ENCODE measurements at places on chromosomes 2 and 18.
A peak's percentile ranks its signal among the peaks of the same experiment; 100 is the strongest.

GRCh38 chr2:119402645-119403560, 28.8 kb upstream of the TMEM37 start:
- peak; percentile 66 for DNase-seq

- no peak for DNase-seq
These were observed 1.7 kb downstream of the ECEL1 start for GRCh38 chr2:232485757-232486557.

DNA sequence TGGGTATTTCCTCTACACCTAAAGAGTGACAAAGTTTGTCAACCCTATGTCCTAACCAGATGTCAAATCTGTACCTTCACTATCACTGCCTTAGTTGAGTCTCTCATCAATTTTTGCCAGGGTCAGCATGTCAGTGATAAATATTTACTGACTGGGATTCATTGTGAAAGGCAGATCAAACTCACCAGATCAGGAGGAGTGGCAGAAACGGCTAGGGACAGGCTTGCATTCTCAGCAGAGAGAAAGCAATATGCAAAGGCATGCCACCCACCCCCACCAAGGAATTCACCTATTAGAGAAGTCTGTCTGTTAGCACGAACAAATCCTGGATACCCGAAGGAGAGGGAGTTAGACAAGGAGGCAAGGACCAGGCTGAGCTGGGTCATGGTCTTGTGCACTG, 62.6 kb downstream of the PTPN2 start:
- no peak for DNase-seq

DNA sequence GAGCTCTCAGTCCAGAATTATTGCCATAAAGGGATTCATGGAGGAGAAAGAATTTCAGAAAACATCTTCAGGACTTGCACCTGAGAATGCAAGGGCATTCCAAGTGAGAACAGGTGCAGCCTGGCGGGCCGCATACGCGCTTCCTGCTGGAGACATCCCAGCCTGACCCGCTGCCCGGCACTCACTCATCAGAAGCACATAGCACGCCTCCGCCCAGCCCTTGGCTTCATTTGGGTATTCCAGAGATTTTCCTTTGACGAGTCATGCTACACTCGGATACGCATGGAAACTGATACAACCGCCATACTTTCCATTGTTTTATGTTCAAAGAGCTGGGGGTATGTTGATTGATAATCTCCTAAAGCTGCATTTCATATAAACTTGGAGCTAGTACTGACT, 228.0 kb upstream of the ID2 start:
- DNase-seq: no peak

GRCh38 chr2:796141-796985, 119.2 kb upstream of the TMEM18 start:
- no peak for DNase-seq

DNA sequence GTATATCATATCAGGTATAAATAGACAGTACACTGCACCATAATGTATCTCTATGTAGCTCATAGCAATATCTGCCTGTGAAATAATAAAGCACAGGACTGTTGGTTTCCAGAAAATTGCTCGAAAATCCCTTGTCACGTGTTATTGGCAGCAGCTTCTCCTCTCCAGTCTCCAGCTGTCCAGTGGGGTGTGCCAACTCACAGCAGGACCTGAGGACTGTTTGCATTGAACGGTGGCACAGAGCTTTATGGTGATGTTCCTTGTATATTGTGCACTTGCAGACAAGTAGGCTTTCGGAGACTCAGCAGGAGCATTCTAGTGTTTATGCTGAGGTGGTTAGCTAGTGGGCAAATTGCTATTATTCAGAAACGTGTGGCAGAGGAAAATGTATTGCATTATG, 182.2 kb upstream of the ATP5MC3 start:
- DNase-seq: no peak

DNA sequence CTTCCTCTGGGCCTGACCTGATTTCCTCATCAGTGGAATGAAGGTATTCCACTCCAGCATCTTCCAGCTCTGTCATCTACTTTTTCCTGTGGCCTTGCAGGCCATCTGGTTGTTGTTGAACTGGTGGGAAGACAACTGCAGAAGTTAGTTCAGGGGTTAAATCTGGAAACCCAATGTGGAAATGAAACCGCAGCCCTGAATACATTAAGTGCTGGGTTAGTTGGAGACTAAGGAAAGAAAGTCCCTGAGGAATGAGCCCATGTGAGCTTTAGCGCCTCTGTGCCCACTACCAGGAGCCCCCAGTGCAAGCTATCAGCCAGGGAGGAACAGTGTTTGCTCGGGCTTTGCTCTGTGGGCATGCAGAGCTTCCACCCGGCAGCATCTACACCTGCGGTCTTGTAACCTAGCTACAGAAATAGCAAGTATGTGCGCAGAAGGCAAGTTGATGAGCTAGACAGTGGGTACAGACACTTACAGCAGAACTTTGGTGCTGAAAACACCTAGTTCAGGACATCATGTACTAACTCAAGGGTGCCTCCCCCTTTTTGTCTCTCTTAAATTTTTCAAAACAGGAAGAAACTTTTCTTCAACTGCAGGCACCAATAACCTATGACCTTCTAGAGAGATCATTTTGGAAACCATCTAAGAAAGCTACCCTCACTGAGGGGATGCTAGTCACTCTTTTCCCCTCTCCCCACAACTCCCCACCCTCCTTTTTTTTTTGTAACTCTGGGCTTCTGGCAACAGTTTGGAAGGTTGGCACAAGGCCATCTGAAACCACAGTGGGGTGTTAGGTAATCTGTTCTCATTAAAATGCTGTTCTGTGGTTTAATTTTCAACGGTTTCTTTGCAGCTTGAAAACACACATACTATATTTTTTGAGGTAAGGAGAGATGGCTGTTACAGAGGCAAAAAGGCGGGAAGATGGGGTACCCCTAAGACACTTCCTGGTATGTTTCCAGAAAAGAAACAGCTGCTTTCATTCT, 18.3 kb upstream of the CXCR4 start:
- DNase-seq: no peak

- DNase-seq: no peak
These were observed 234.6 kb upstream of the SIX3 start for GRCh38 chr2:44706681-44707553.

DNA sequence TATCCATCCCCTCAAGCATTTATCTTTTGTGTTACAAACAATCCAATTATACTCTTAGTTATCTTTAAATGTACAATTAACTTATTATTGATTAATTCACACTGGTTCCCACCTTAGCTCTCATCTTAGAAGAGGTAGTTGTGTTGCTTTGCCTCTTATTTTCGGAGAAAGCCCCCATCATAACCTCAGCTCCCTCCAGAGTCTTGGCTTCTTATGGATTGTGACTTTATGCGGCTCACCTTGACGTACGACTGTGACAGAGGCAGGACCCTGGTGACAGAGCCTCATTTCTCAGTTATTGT, 132.9 kb downstream of the SPTBN1 start:
- no peak for DNase-seq

- DNase-seq: no peak
These were observed 29.2 kb downstream of the CROCC2 start for GRCh38 chr2:240935103-240935876.

- DNase-seq: peak; percentile 19
These were observed 181.7 kb upstream of the SH3BP4 start for GRCh38 chr2:234770031-234770506.

DNA sequence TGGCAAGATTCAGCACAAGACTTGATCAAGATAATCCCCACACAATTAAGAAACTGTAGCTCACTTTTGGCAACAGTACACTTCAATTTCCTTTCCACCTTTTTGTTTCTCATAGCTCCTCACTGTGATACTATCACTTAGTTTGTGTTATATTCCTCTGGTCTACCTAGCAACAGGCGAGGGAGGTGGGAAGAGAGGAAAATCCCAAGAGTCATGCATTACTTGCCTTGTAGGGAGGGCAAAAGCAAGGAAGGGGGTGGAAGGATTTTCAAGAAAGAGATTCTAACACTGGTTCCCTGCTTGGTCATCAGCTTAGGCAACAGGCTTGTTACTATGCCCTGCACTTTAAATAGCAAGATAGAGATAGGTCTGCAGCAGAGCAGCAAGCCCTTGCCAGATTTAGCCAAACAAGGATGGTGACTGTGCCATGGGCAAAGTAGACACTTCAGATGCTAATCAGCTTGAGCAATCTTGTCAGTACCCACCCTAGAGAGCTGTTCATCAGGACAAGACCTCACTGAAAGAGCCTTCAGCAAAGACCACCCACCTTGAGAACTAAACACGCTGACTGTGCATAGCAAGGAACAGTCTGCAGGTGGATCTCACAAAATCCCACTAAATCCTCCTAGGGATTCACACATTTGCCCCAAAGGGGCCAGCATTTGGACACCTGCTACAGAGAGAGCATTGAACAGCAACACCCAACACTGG, 134.6 kb downstream of the MBD2 start:
- DNase-seq: no peak

GRCh38 chr2:71830497-71831192, 317.0 kb downstream of the CYP26B1 start:
- no peak for DNase-seq

- DNase-seq: no peak
These were observed 71.7 kb downstream of the MYOM1 start for GRCh38 chr18:3147935-3148554.

DNA sequence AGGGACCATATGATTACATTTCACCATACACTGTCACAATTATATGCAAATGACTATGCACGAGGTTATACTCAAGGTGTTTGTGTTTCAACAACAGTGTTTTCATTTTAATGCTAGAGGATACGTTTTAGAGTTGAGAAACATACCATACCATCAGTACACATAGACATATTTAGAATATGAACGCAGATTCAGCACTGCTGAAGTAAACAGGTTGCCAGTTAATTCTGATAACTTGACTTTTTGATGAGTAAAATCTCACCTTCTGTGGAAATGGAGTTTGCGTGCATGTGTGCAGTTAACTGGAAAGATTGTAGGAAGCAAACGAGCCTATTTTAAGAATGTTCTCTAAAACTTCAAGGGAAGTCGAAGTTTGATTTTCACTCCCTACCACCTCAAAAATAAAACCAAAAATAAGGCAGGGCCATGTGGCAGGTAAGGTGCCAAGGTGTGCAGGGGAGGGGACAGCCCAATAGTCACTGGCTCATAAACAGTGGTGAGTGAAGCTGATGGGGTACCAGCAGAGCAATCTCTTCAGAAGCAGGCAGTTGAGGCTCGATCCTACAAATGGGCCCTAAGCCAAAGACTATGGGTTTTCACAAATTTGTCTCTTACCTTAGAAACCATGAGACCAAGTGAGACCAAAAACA, 213.1 kb downstream of the IKZF2 start:
- no peak for DNase-seq

DNA sequence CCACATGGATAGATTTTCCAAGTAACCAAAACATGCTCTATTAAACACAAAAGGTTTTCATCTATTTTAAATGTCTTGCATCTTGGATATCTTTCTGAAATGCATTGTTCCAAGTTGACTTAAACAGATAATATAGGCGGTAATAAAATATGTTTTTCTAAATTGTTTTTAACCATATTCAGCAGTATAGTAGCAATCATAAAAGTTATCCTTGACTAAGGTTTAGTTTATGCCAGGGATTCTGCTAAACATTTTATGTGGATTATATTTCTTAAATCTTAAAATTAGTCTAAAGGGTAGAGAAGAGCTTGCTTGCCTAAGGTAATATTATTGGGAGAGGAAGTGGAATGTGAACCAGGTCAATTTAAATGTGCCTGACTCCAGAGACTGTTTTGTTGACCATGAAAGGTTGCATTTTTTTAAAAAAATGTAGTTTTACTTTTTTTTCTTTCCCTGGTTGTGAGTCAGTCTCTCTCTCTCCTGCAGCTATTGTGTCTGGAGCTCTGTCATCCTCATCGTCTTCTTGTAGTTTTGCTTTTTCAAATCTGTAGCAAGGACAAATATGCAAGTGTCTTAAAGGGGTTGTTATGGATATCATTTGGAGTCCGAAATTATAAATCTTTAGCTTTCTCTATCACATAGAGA, 309.1 kb upstream of the COL3A1 start:
- no peak for DNase-seq

- no peak for DNase-seq
These were observed 91.0 kb downstream of the PLB1 start for GRCh38 chr2:28586867-28587266.

DNA sequence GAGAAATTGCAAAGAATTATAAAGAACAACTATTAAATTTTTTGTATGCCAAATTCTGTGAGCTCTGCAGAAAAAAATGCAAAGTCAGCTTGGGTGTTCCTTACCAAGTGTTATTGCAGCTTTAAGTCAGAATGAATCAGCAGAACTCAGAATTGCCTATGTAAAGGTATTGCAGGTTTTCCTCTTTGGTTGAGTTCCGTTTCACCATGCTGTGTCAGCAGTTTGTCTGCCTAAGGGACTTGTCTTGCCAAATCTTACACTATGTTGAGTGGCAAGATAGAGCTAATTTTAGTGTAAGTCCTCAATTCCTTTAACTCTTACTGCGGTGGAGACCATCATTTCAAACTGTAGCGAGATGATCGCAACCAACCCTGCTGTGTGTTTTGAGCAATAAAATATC, 38.8 kb downstream of the ADAM23 start:
- DNase-seq: no peak

DNA sequence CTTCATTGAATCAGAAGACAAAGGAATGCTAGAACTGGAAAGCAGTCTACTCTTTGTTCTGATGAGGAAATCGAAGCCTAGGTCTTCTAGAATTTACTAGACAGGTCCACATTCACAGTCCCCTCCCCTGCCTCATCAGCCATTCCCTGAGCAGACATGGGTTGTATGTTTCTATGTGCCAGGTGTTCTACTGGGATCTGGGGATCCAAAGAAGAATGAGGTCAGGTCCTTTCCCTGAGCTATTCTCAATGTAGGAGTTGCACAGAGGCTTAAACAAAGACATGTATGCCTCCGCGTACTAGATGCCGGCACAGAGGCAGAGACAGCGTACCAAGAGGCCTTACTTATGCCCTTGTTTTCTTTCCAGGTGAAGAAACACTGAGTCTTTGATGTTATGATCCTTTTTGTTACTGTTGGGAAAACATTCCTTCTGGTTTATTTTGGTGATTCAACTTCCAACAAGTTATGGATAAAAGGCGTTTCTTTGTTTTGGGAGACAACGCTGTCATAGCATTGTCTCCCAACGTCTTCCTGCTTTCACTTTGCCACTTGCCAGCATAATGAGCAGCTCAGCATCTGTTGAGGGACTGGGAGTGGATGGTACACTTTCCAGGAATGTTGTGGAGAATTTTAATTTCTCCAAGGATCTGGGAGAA, 174.4 kb downstream of the ALPK2 start:
- no peak for DNase-seq

DNA sequence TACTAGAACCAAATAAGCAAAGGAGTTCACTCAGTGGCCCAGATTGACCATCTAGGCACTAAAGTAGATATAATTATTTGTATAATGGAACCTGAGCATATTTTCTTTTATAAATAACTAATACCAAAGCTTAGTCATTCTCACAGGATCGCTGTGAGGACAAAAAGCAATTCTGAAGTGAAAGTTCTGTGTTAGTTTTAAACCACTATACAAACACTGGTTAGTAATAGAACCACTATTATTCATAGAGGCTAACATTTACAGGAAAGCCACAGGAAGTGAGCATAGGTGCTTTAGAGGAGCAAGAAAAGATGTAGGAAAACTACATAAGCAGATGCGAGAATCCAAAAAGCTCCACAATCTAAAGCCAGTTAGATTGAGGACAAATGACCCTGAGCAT, 364.7 kb downstream of the XIRP2 start:
- no peak for DNase-seq

GRCh38 chr2:177692042-177692782, 299.6 kb downstream of the AGPS start:
- DNase-seq: peak; percentile 24
